C1 segment of cervical spinal cord (tissue), 14 donors: ENCODE measurements at places on chromosomes 11 and 22.

- no peak for DNase-seq
Observed at GRCh38 chr11:39174965-39175364, 2284.5 kb downstream of the LRRC4C start.

- no peak for DNase-seq
Observed at GRCh38 chr11:41449483-41450050, 9.9 kb downstream of the LRRC4C start.

GRCh38 chr22:40203572-40203971 lies 25.8 kb downstream of the TNRC6B start:
- DNase-seq: no peak

DNA sequence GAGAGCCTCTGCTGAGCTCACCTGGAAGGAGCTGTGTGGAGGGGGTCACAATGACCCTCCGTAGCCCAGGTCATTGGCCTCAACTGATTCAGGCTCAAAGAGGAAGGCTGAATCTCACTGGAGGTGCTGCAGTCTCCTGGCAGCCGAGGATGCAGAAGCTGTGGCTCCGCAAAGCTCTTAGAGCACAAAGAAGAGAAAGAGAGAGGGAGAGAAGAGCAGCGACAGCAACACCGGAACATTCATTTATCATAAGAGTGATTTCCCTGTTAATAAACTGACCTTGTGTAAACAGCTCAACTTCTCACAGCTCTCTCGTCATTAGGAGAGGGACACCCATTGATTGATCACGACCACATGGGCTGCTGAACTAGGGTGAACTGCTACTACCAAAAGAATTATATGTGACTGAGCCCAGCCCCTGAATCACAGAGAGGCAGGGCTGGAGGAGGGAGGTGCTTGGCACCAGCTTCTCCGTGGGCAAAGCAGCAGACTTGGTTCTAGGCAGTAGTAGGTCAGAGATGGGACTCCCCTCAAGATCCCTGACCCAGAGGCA lies 281.7 kb downstream of the NXPE2 start:
- no peak for DNase-seq

DNA sequence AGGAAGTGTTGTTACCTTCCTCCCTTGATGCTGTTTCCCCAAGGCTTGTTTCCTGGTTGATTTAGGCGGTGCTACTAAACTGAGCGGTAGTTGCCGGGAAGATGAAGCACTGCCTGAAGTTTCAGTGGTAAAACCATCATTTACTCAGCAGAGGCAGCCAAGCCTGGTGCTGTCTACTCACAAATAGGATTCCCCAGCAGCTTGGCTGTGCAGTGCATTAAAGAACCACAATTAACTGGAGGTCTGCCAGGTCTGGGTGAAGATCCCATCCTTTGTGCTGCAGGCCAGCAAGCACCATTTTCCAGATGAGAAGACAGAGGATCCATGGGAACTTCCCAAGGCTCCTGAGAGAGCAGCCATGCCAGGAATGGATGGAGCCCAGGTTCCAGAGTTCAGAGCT lies 231.9 kb upstream of the E2F8 start:
- no peak for DNase-seq

DNA sequence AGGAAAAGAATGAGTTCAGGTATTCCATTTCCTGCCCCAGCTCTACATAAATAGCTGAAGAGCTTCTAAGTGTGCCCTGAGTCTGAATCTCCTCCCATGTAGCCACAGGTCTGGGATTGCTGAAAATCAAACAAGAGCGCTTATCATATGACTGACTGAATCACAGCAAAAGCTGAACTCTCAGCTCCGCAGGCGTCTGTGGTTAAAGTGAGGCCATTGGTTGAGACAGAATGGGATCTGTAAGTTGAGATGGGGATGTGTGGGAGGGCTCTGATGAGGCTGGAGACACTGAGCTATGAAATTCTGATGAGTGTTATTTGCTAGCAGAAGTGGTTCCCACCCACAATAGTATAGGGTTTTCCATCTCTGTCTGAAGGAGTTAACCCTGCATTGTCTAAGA lies 637.0 kb downstream of the OPCML start:
- DNase-seq: no peak

- DNase-seq: no peak
Observed at GRCh38 chr11:34978236-34979191, 62.1 kb downstream of the PDHX start.

- DNase-seq: no peak
Observed at GRCh38 chr11:36628765-36629244, 30.8 kb upstream of the RAG2 start.
